ENCODE measurements at places on chromosomes 3 and 15.
A peak's percentile ranks its signal among the peaks of the same experiment; 100 is the strongest.

- DNase-seq, result peak; percentile 22
These were observed 1.5 kb downstream of the LRRK1 start for GRCh38 chr15:100920516-100921135.

DNA sequence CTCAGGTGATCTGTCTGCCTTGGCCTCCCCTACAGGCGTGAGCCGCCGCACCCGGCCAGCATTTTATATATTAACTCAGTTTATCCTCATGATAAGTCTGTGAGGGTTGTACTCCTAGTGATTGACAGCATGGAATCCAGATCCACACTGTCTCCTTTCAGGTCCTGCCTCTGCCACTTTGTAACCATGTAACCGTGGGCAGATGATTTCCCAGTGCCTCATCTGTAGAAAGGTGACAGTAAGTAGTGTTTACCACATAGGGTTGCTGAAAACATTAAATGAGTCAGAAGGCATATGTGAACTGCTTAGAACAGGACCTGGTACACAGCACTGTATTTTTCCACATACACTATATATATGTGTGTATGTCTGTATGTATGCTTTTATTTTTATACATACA is 2.4 kb downstream of the FYTTD1 start:
- DNase-seq, result no peak

GRCh38 chr3:81003008-81003645 is 758.3 kb downstream of the GBE1 start:
- DNase-seq, result no peak

DNA sequence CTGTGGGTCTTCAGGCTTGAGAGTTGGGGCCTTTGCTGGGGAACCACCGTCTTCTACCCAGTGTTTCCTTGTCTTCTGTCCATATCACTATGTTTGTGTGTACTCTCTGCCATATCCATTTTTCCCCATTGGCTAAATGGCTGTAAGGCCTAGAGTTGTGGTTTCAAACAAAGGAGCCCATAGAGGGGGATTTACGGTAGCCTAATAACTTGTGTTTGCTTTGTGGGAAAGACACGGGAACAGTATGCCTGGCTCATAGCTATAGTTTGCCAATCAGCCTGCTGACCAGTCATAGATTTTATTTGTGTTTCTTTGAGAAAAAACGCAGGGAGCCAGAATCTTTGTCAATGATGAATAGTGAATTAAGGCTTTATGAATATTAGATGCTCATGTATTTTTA is 554.8 kb downstream of the NAALADL2 start:
- no peak for DNase-seq

- no peak for DNase-seq
These were observed 185.8 kb upstream of the UBE2E1 start for GRCh38 chr3:23619705-23620637.

DNA sequence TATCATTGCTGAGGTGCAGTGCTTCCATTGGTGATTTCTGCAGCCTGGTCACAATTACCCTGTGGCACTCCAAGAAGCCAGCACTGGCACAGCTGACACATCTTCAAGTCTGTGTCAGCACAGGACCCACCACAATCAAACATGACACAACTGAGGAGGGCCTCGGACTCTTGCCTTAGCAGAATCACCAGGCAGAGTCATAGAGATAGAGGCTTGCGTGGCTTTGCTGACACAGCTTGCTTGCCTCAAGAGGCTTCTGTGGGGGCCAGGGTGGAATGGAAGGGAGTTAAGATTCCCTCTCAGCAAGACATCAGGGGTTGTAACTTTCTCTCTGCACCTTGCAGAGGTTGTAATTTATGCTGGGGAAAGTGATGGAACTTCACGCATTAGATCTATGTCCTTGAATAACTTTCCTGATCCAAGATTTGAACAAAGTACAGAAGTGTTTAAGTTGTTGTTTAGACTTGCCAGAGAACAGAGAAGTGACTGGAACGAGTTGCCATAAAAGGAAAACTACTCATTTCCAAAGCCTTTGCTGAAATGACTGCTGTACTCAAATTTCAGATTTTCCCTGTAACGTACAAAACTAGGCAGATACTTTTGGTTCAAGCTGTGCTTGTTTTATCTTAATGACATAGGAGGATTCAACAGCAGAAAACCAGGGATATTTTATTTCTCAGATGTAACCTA is 170.7 kb downstream of the DIPK2A start:
- no peak for DNase-seq

- DNase-seq, result no peak
These were observed 74.2 kb upstream of the PROK2 start for GRCh38 chr3:71859123-71859519.

GRCh38 chr3:33119891-33120290 is 6.1 kb downstream of the CRTAP start:
- DNase-seq, result no peak

- DNase-seq, result no peak
These were observed 27.1 kb downstream of the MBNL1 start for GRCh38 chr3:152295806-152296205.

GRCh38 chr3:13796701-13797460 is 83.0 kb downstream of the WNT7A start:
- no peak for DNase-seq

DNA sequence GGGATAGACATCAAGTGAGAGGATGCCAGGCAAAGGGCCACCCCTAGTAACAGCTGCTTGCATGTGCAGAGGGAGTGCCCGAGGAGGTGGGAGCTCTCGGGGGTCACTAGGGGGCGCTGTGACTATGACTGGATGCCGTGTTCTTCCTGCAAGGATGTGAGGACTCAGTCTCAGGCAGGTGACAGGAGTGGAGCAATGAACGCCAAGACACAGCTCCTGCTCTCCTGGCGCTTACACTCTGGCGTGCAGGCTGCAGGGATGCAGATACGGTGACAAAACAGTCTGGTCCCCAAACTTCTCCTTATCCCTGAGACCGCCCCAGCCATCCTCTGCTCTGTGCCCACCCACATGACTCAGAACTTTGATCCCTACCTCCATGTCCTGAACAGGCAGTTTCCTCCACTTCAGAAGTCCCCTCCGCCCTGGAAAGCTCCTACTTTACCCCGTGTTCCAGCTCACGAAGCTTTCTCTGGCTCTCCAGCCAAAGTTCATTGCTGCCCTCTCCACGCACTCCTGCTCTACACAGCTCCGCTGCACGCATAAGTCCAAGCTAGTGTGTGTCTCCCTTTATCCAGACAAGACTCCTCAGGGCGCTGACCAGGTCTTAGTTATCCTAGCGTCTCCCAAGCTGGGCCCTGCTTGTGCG is 14.7 kb downstream of the RHOV start:
- peak; percentile 92 for DNase-seq

- DNase-seq, result no peak
These were observed 9.0 kb downstream of the ACP3 start for GRCh38 chr3:132326251-132326650.

- DNase-seq, result no peak
These were observed 14.9 kb downstream of the POLG start for GRCh38 chr15:89319678-89320077.

- no peak for DNase-seq
These were observed 14.4 kb upstream of the GNAI2 start for GRCh38 chr3:50221411-50222168.

DNA sequence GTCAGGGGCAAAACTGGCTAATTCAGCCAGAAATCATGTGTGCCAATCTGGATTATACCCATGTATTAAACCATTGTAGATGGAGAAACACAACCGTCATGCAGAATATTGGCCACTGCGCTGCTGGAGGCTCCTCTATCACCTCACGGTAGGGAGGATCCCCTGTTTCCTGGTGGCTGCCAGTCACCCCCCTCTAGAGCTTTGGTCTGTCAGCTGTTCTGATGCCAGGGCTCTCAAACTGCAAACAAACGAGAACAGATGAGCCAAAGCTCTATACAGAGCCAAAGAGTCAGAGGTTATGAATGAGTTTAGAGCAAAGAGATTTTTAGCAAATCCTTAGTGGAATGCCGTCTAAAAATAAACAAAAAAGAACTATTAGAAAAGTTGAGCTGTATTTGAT is 62.5 kb downstream of the IL20RB start:
- DNase-seq, result no peak

- DNase-seq, result no peak
These were observed 16.3 kb upstream of the DOCK3 start for GRCh38 chr3:50658416-50658815.

DNA sequence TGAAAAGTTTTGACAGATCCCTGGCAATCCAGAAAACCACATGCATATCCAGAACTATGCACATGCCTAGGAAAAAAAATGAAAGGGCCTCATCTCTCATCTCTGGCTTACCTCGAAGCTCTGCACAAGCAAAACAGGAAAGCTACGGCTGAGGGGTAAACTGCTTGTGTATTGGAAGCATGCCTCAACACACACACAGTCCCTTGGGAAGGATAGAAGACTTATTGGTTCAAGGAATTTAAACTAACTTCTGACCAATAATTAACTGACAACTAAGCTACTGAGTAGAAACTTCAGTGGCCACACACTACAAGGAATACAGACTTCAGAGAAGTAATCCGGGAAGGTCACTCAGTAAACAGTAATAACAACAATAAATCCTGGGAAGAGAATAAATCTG is 59.9 kb upstream of the POMGNT2 start:
- no peak for DNase-seq

GRCh38 chr3:64109438-64109837 is 86.1 kb upstream of the PSMD6 start:
- peak; percentile 59 for DNase-seq

DNA sequence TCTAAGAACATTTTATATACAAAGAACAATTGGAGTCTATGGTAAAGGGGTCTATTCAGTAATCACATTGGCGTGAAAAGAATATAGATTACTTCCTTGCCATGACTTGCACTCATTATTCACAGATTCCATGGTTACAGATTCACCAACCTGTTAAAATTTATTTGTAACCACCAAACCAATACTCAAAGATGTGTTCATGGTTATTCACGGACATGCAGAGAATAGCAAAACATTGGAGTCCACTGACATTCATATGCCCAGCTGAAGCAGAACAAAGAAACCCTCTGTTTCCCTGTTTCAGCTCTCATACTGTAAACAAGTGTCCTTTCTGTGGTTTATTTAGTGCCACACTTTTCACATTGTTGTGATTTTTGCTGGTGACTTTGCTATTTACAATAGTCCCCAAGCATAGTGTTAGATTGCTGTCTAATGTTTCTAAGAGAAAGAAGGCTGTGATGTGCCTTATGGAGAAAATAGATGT is 185.8 kb upstream of the TTC14 start:
- no peak for DNase-seq

GRCh38 chr3:33095436-33095835 is 1.5 kb downstream of the GLB1 start:
- DNase-seq, result no peak

DNA sequence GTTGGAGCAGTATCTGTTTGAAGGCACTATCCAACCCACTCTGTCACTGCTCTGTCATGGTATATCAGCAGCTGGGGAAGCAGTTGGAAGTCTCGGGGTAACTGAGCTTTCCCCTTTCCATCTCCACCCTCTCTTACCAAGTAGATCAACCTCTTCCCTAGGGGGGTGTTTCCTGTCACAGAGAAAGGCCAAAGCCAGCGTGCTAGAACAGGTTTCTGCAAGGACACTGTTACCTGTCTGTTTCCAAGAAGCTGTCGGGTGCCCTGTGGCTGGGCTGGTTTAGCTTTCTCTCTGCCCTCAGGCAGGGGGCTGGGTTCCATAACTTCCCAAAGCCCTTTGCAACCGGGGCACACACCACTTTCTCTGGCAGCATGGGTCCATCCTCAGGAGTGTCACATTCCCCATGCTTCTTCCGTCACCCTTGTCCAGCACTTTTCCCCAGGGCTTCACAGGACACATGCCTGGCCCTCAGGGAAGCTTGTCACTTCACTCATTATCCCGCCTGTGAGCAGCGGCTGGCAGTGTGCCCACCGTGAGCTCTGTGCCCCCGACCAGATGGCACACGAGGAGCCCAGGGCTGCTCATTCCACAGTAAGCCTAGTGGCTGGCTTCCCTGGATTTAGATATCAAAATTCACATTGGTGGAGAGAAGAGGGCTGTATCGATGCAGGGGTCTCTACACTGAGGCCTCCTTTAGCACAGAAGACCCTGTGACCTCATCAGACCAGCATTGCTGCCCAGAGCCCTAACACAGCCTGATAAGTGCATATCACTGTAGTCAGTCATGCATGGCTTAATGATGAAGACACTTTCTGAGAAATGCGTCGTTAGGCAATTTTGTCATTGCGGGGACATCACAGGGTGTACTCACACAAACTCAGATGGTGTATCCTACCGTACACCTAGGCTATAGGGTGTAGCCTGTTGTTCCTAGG is 205.8 kb downstream of the SLCO3A1 start:
- DNase-seq, result no peak

DNA sequence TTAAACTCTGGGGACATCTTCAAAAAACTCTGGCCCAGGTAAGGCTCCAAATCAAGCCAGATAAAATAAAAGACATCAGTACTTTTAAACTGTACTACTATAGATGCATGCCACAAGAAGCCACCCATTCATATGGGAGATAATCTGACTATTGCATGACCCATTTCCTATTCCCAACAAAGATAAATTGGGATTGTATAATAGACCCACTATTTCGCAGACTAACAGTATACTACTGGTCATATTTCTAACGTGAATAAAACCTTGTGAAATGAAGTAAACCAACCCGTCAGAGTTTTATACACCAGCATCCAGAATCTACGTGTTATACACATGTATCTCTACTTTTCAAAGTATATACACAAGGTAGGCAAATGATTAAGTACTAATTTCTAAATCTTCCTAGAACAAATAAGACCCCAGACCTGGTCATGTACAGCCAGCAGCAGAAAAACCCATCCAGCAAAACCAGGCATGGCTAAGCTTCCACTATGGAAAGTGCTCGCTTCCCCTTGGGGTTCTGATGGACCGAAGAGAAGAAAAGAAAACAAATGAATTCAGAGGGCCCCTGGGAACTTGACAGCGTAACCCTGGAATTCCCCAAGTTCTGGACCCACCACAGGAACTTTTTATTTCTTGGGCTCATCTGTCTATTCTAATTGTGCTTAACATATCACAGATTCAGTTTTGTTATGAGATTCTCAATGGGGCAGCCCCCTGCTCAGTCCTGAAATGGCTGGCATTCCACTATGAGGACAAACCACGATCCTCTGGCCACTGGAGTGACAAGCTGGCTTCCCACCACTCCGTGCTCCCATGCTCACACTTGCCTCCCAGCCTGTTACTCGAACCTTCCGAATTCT is 69.1 kb downstream of the MB21D2 start:
- DNase-seq, result no peak

DNA sequence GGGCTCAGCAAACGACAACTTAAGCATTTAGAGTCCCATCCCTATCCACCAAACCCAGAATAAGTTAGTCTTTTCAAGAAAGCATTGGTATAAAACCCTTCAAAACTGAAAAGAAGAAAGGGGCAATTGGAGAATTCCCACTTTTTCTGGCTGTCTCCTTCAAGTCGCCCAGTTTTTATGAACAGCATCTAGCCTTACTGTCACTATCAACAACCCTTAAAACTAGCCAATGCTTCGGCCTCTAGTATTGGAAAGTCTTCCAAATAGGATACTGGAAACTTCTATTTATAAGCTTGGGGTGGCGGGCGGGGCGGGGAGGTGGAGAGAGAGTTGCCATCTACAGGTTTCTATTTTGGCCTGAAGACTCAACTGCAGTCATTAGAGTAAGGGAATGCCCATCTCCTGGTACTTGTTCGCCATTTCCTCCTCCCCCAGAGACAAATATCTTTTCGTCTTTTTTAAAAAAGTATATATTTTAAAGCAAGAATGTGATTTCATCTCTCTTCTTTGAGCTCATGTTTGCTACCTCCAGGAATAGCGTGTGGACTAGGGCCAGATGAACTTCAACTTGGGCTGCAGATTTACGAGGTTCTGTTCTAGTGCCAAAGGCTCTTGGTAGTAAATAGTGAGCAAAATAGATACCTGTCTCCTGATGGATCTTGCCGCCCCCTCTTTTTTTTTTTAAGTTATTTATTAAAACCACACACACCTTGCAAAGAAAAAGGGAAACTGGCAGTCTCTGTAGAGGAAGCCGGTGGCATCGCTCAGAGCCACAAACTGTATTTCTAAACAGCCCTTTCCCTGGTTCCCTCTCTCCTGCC is 2.7 kb downstream of the BCL6 start:
- no peak for DNase-seq

Data from ecto neural progenitor cell (in vitro differentiated cells).